ENCODE measurements at places on chromosomes 3 and 15.

GRCh38 chr3:44927371-44927770 lies 48.6 kb downstream of the ZDHHC3 start:
- no peak for DNase-seq

GRCh38 chr3:143552851-143553250 lies 295.4 kb downstream of the SLC9A9 start:
- DNase-seq, result no peak

DNA sequence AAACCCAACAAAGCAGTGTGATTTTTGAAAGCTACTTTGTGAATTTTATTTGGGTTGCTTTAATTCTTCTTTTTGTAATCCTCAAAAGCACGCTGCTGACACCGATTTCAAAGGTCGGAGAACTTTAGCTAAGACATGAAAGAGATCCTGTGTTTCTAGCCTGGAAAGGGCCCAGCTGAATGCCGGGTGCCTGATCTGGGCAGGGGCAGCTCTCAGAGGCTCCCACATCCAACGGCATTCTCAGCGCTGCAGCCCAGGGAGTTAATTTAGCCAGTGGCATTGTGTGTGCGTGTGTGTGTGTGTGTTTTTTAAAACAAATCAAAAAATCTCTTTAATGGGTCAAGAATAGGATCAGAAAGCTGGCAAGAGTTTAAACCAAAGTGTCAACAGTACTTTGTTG lies 6.6 kb downstream of the RBP1 start:
- no peak for DNase-seq

GRCh38 chr15:81880314-81880713 lies 165.5 kb downstream of the MEX3B start:
- no peak for DNase-seq

DNA sequence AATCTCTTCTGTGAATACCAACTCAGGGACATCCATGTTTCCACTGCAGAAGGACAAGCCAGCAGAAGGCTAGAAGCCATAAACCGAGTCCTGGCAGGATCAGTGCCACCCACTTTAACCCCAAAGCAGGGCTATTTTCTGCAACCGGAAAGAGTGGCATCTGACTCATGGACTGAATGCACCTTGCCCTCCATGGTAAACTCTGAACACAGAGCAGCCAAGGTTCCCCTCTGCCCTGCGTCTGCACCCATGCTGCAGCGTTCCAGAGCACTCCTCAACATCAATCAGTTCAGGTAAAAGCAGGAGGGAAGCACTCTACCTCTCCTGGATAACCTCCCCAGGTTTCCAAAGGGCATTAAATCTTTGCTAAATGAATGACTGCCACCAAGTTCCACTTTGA lies 801 bp upstream of the NGRN start:
- no peak for DNase-seq

DNA sequence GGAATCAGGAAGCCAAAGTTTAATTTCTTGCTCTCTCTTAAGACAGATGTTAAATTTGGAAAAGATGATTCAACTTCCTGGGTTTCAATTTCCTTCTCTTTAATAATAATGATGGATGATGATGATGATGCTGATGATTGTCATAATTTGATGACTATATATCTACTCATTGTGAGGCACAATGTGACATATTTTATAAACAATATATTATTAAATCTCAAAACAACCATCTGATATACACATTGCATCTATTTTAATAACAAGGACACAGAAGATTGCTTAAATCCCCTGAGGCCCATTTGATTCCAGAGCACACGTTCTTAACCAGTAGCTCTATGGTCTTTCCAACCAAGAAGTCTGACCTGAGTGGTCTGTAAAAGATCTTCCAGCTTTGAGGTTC lies 124.0 kb downstream of the CNTN6 start:
- DNase-seq, result no peak

DNA sequence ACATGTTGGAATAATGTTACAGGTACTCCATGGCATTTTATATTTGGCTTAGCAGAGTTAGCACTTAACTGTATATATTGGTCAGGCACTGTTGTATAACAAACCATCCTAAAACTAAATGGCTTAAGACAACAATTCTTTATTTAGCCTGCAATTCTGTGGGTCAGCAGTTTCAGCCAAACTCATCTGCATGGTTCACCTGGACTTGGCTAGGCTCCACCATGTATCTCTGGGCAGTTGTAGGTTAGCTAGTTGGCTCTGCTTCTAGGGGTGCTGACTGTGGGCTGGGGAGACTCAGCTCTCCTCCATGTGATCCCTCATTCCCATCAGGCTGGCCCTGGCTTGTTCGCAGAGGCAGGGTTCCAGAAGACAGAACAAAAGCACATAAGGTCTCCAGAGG lies 34.4 kb downstream of the RARB start:
- no peak for DNase-seq

DNA sequence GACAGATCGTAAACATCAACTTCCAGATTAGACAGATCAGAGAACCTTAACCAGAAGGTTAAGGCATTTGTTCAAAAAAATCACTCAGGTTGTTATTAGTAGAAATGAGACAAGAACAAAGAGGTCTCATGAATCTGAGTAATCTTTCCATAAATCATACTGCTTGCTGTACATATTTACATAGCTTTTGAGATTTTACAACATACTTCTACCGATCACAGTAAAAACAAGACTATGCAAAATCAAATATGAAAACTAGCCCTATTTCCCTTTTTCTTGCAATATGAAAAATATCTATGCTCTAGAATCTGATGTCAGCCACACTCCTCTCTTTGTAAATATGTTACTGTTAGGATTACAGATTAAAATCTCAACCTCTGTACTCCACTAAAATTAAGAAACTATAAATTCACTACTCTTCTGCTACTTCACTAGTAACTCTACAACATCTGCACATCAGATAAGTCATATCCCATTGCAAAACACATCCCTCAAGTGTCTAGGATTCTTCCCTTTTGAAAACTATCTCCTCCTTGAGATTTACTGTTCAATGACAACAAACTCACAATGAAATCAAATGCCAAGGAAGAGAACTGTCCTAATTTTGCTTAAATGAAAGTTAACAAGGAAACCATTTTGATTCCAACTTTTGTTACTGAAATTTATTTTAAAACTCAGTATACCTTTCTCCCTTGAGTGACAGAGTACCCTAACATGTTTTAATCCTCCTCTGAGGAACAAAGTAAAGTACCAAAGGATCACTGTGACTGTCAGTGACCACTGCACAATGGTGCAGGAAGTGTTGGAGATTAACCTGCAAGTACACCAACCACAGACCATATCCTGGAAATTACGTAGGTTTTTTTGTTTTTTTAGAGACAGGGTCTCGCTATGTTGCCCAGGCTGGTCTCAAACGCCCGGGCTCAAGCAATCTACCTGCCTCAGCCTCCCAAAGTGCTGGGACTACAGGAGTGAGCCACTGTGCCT lies 12.8 kb downstream of the DCUN1D1 start:
- no peak for DNase-seq

DNA sequence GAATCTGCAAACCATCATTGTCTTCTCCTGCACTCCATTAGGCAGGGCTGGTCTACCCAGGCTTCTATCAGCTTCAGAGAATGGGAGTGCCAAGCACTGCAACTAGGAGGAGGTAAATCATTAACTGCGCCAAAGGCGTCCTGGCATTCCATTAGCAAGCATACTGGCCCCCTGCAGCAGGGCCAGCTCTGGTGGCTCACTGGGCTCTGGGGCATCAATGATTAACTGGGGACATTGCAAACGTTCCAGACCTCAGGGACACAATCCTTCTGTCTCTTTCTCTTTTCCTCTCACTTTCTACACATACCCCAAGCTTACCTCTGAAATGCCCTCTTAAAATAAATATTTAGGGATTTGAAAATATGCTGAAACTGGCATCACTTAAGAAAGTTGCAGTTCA lies 129.0 kb downstream of the MYLK start:
- no peak for DNase-seq

DNA sequence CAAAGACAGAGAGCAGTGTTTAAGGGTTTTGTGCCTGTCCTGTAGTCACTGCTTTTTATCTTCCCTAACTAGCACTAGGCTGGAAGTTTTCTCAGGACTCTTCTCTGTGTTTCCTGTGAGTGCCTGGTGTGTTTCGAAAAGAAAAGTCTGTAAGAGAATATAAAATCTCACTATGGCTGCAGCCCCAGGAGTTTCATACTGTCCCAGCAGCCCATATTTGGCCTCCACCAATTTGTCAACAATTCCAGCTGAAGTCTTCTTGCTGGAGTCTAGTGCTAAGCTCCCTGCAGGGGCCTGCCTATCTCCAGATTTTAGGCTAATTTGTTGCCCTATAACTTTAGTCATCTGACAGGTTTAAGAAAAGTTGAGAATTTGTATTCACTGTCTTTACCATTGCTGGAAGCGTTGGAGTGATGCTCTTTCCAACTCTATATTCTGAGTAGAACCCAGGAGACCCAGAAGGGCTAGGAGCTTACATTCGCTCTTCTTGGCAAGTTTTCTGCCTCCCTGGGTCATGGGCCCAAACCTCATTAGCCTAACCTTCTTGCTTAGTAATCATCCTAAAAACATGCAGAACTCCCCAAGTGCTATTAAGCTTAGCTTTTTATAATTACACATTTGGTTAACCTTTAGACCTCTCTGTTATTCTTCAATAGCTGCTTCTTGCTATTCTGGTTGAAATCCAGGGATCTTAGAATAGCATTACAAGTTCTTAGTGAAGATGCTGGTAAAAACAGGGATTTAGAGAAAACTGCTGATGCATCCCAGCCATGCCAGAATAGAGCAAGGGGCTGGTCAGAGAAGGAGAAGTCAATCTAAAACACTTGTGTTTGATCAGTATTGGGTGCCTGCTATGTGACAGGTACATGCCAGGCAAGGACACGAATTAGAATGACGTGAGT lies 283.1 kb downstream of the NEK10 start:
- DNase-seq, result no peak

DNA sequence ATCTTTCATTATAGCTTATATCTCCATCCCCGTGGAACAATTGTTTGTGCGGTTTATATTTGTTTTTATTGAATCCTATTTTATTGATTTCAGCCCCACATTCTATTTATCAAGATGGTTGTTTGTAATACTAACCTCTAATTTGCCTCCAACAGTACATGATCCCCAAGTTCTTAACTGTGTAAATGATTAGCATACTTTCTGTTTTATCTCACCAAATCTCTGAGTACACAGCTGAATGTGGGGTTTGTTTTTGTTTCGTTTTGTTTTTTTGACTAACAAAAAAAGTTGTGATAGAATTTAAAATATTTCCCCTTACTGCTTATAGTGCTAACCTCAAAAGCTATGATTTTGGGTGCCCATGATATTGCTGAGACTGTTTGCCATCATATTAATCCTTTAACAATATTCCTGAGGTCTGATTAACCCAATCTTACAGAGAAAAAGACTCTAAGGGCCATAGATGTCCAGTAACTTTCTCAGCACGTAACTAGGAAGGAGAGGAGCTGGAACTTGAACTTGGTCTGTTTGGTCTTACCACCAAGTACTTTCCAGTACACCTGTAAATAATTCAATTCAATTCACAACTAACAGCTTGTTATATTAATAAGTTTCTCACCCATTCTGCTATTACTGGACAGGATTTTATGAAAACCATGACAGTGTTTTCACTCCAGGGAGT lies 789.8 kb downstream of the TUSC7 start:
- DNase-seq, result no peak
